ENCODE measurements at places on chromosomes 1 and 21.
A peak's percentile ranks its signal among the peaks of the same experiment; 100 is the strongest.

DNA sequence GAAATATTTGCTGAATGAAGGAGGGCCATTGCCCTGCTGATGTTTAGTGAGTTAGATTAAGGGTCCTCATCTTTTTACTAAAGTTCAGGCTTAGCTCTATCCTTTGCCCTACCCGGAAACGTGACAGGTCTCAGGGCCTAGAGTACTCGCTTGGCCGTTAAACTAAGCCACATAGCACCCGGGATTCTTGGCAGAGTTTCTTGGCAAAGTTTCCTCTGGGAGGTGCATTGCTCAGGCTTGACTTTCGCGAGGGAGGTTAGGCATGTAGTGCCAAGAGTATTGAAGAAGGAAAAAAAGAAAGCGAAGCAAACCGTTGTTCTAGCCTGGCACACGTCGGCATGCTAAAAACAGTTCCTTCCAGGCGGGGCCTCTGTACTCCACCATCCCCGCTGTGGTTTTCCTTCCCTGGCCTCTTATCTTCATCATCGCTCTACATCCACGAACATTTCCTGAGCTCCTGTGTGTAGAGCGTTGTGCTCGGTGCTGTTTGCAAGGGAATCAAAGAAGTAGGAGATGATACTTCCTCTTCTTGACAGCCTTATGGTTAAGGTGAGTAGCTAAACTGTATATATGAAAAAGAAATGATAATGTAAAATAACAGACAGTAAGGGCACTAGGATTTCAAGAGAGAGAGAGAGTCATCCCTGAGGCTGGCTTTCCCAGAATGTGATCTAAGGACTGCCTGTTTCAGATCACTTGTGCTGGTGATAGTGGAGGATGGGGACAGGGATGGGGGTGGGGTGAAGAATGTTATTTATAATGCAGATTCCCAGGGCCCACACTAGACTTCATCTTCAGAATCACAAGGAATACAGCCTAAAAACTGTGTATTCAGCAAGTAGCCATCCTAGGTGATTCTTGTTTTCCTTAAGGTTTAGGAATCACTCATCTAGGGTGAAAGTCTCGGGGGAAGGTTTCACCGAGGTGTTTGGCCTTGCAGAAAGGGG lies 18.8 kb downstream of the RNF220 start:
- no peak for DNase-seq

DNA sequence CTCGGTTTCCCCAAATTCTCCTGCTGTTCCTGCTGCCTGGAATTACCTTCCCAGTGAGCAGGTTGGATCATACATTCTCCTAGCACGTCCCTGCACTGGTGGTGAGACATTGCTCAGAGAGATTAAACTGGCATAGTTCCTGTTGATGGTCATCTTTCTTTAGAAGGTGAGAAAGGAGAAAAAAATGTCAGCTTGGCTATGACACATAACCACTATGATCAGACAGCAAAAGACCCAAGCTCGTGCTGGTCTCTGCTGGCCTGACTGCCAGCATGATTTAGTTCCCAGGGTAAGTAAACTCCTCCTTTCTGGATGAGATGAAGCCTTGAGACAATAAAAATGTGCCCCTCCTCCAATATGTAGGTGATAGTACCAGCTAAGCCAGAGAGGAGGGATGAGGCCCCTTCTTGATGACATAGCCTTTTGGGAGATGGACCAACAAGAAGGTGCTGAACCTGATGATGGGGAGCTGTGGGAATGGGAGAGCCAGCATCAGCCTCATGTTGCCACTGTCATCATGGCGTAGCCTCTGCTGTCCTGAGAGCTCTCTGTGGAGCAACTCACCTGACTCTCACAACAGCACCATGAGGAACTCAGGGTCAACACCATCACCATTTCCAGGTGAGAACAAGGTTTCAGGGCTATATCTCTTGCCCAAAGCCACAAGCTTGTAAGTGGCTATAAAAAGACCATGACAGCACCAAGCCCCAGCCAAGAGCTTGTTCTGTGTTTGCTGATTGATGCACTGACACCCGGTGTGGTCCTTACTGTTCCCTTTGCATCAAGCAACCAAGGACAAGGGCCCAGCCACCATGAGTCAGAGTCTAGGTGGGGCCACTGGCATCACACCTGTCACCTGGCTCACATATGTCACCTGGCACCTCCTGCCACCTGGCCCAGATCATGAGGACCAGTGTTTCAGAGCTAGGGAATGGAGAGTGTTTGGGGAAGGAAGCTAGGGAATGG lies 200.0 kb downstream of the MATN1 start:
- DNase-seq: peak; percentile 31

- no peak for DNase-seq
Observed at GRCh38 chr1:184545601-184546000, 158.8 kb downstream of the C1orf21 start.

- DNase-seq: no peak
Observed at GRCh38 chr1:165253818-165254254, 102.7 kb downstream of the LMX1A start.

All from posterior vena cava (tissue), 2 donors.